ENCODE measurements at places on chromosomes 4 and X.

- ATAC-seq, result no peak
Observed at GRCh38 chrX:40749681-40750494, 14.5 kb upstream of the MED14 start.

GRCh38 chrX:136780763-136781162 is at the start of gene ARHGEF6:
Gene ARHGEF6, minus strand, starts transcription at chrX:136780932. Its CDS starts 50 bp downstream, at chrX:136780882.
- peak; percentile 81 for ATAC-seq

- ATAC-seq, result no peak
Observed at GRCh38 chr4:55096045-55096444, 29.4 kb downstream of the KDR start.

DNA sequence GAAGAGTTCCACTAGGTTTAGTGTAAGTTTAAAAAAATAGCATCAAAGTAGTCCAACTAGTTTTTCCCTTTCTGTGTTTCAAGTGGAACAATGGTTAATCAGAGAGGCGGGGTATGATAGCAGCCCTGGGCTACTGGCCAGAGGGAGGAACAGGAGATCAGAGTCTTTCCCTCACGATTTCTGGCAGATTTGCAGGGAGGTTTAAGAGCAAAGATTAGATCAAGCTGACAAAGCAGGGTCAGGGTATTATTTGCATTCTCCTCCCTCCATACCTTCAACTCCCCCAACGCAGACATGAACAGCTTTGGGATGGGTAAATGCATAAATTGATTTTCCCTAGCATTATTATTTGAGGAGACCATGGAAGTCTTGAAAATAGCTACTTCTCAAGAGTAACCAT is 277.6 kb upstream of the DIAPH2 start:
- peak; percentile 58 for ATAC-seq

GRCh38 chrX:66000178-66000577 is 39.7 kb downstream of the VSIG4 start:
- no peak for ATAC-seq

GRCh38 chr4:24472514-24473308 is 111.6 kb downstream of the DHX15 start:
- peak; percentile 85 for ATAC-seq

- ATAC-seq, result no peak
Observed at GRCh38 chrX:107684956-107685385, 56.7 kb downstream of the PRPS1 start.

GRCh38 chrX:139554376-139554775 is 23.8 kb downstream of the F9 start:
- ATAC-seq, result no peak

- no peak for ATAC-seq
Observed at GRCh38 chr4:11182586-11183355, 245.9 kb downstream of the HS3ST1 start.

- no peak for ATAC-seq
Observed at GRCh38 chr4:111510535-111510934, 634.7 kb upstream of the FAM241A start.

Measured in SK-N-SH treated with all-trans-retinoic acid at 6 μM for 48 hours (cell line).